ENCODE measurements at places on chromosomes 16 and 17. TPM values are rescaled to one million over a fixed set of nuclear protein-coding genes. Genes with fewer than 3 reads are reported as not detected.
A peak's percentile ranks its signal among the peaks of the same experiment; 100 is the strongest.

DNA sequence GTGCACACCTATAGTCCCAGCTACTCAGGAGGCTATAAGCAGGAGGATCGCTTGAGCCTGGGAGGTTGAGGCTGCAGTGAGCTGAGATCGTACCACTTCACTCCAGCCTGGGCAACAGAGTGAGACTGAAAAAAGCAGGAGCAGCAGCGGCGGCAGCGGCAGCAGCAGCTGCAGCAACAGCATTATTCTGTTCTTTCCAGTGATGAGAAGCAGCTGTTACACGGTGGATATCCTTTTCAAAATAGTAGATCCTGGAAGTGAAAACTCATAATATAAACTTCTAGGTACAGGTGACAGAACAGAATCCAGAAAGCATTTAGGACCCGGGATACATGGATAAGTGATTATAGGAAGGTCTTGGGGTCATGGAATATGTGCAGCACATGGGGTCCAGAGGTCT is 17.8 kb upstream of the HNF1B start:
- no peak for DNase-seq

Gene CES5A
- not detected for total RNA-seq

DNA sequence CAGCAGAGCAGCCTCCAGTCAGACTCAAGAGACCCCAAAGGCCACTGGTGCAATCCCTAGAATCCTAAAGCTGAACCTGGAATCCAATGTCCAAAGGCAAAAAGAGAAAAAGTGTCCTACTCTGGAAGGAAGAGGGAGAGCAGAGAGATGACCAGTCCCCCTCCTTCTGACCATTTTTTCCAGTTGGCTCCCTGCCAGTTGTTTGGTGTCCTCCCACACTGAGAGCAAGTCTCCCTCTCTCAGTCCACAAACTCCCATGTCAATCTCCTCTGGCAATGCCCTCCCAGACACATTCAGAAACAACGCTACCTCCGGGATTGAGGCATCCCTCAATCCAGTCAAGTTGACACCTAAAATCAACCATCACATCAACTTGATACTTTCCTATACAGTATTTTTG is 4.3 kb upstream of the CLEC19A start:
- DNase-seq, result no peak

DNA sequence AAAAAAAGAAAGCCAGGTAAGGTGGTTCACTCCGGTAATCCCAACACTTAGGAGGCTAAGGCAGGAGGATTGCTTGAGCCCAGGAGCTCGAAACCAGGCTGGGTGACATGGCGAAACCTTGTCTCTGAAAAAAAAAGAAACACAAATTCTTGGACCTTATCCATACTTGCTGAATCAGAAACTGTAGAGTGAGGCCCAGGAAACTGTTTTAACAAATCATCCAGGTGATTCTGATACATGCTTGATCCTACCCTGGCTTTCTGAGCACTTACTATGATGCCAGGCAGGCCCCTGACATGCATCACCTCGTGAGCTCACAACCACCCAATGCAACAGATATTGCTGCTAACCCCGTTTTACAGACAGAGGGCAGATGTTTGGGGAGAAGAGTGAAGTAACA is 4.0 kb upstream of the NAE1 start:
- DNase-seq, result no peak

- DNase-seq, result no peak
Observed at GRCh38 chr17:61280338-61280737, 119.3 kb upstream of the TBX2 start.

Gene MEFV
- 0.39 TPM for total RNA-seq

DNA sequence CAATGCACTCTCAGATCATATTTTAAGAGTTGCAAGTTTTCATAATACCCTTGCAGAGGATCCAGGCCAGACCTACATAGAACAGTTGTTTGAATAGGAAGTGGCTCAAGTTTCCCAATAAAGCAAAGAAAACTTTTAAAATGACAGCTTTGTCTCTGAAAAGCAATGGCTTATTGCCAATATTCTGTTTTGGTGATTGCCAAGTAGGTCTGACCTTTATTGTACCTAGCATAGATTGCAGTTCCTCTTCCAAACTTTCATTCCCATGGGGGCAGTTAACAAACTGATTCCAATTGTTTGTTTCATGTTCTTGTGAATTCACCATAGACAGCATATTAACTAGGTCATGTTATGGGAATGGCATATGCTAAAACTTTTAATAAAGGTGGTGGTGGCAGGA is 664.6 kb upstream of the CA10 start:
- no peak for DNase-seq

GRCh38 chr17:69326377-69327059 is 415 bp downstream of the ABCA5 start:
- no peak for DNase-seq

GRCh38 chr17:17001076-17001777 is 29.3 kb upstream of the TNFRSF13B start:
- DNase-seq, result no peak

Gene OR4D1
- total RNA-seq, result not detected

DNA sequence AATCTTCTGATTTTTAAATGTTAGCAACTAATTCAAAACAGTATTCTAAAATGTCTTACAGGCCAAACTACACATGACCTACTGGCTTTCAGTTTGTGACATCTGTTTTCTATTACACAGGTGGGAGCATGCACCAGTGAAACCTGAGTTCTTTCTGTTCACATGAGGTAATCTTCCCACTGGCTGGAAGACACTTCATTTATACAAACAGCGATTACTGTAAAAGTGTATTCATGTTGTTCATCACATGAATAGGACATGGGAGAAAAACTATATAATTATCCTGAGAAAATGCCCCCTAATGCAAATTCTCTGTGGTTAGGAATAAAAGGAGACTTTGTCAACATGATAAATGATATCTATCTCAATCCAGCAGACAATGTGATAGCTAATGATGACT is 11.1 kb upstream of the PIK3R5 start:
- DNase-seq, result no peak

GRCh38 chr16:57757326-57757786 is 21.8 kb downstream of the KATNB1 start:
- peak; percentile 76 for DNase-seq

Gene BRICD5
- total RNA-seq, result 0.10 TPM

- DNase-seq, result no peak
Observed at GRCh38 chr16:11474617-11475291, 112.0 kb downstream of the LITAF start.

DNA sequence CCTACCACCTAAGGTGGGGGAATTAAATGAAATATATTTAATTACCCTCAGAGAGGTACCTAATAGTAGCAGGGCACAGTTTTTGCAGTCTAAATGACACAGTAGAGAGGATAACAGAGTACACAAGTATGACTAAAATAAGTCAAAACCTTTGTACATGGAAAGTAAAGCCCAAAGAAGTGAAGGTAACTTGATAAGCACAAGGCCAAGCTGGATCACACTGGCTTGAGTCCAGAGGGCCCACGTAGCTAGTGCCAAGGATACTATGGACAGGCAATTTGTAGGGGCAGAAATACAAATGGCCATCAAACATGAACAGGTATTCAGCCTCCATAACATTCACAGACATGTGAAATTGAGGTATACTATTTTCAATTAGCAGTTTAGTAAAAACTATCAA is 7.6 kb downstream of the MYO18A start:
- no peak for DNase-seq

GRCh38 chr16:86874141-86874540 is 295.8 kb downstream of the FOXL1 start:
- peak; percentile 37 for DNase-seq

DNA sequence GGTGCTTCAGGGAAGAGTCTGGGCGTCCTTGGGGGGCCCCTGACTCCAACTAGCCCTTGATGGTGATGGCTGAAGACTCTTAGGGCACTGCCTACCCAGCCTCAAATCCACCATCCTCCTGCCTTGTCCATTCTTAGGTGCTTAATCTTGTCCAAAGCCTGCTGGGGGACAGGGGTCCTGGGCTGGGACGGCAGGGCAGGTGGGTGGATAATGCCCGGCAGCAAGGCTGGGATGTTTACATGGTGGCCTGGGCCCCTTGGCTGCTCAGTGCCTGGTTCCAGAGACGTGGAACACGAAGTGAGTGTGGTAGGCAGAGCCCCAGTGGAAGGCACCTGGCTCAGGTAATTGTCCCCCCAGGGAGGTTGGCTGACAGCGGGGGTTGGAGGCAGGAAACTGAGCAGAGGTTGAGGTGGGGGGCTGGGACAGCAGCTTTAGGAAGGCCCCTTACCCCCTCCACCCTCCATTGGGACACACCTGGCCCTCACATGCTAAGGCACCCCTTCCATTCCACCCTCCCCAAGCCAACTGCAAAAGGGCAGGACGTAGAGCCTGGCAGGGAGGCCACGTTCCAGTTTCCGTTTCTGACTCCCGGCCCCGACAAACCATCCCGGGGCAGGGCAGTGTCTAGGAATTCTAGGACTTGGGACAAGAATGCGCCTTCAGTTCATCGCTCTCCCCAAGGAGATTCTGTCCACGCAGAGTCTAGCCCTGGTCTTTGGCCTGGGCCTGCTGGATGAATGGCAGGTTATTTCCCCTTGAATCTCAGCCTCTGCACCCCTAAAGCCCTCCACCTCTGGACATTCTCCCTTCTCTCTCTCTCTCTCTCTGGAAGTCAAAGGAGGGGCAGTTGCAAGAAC is 1.9 kb downstream of the FOXJ1 start:
- no peak for DNase-seq

GRCh38 chr16:66639091-66639885 is 34.8 kb downstream of the CMTM3 start:
- no peak for DNase-seq

Gene MSRB1
- total RNA-seq, result 27.8 TPM

Gene MEOX1
- not detected for total RNA-seq

DNA sequence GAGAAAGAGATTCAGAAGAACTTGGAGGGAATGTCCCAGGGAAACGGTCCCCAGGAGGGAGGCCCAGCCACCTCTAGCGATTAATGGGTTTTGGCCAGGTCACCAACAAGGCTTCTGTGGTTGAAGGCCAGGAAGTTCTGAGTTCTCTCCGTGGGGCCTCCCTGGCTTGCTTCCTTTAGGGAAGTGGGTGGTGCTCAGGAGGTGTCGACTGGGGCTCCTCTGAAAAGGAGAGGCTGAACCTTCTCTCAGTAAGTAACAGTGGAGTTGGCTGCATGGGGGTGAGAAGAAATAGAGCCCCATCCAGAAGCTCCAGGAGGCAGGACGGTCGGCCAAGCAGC is 77.1 kb upstream of the GSE1 start:
- peak; percentile 54 for DNase-seq

GRCh38 chr17:45296833-45297124 is 20.0 kb downstream of the MAP3K14 start:
- peak; percentile 81 for DNase-seq

- peak; percentile 28 for DNase-seq
Observed at GRCh38 chr17:36703860-36704266, 102.5 kb downstream of the MRM1 start.

Gene SDK2
- total RNA-seq, result 0.30 TPM

DNA sequence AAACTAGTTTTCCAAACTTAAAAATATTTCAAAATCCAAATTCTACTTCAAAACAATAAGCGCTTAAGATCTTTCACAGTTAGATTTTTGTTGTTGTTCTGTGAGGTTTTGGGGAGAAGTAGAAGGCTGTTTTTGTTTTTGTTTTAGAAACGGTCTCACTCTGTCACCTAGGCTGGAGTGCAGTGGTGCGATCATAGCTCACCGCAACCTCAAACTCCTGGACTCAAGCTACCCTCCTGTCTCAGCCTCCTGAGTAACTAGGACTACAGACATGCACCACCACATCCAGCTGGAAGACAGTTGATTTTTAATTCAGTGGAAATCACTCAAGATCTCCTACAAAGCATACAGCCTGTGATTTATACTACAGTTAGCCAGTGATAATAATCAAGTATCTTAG is 2.7 kb downstream of the SHCBP1 start:
- DNase-seq, result no peak

DNA sequence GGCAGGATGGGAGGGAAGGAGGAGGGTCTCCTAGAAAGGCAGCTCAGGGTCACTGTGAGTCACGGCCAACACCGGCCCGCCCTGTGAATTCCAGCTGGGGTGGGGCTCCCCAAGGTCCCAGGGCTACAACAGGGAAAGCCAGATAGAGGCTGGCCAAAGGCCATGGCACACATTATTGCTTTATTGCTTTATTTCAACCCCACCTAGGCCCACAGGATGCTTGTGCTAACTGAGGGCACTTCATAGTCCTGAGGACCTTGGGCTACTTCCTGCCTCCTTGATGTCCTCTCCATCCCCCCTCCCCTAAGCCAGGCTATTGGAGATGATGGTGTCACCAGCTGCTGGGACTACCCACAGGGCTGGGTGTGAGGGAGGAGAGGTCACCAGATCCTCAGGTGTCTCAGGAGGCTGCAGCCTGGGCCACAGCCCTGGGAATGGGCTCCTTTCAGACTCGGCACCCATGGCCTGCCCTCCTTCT is 26.1 kb downstream of the LRRC75A start:
- no peak for DNase-seq

Gene ST6GALNAC1
- not detected for total RNA-seq

DNA sequence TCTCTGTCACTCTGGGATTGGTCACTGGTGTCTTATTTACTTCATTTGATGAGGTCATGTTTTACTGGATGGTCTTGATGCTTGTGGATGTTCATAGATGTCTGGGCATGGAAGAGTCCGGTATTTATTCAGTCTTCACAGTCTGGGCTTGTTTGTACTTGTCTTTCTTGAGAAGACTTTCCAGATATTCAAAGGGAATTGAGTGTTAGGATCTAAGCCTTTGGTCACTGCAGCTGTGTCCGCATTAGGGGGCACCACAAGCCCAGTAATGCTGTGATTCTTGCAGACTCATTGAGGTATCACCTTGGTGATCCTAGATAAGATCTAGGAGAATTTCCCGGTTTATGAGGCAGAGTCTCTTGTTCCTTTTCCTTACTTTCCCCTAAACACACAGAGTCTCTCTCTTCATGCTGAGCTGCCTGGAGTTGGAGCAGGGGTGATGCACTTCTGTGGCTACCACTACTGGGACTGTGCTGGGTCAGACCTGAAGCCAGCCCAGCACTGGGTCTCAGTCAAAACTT is 214.7 kb downstream of the SPECC1 start:
- DNase-seq, result peak; percentile 80

- DNase-seq, result peak; percentile 82
Observed at GRCh38 chr17:48795444-48796162, 21.4 kb downstream of the TTLL6 start.

GRCh38 chr16:28297784-28298510 is 5.6 kb downstream of the SBK1 start:
- DNase-seq, result no peak

DNA sequence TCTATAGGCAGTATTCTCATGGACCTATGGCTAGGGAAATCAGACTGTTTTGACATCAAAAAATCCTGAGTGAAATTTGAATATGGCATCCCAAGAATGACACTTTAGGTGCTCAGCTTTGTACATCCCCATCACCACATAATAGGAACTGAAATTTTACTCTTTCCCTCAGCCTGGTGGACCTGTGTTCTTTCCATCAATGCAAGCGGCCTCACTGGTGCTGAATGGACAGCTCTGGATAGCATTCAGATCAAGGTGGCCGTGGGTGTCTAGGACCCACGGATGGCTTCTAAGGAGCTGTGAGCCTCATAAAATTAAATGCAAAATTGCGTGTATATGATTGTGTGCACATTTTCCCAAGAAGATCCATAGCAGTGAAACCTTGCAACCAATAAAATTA is 152.6 kb downstream of the MAP2K6 start:
- DNase-seq, result peak; percentile 14

Data from M059J (cell line).